ENCODE measurements at places on chromosomes 3 and 15.
A peak's percentile ranks its signal among the peaks of the same experiment; 100 is the strongest.

DNA sequence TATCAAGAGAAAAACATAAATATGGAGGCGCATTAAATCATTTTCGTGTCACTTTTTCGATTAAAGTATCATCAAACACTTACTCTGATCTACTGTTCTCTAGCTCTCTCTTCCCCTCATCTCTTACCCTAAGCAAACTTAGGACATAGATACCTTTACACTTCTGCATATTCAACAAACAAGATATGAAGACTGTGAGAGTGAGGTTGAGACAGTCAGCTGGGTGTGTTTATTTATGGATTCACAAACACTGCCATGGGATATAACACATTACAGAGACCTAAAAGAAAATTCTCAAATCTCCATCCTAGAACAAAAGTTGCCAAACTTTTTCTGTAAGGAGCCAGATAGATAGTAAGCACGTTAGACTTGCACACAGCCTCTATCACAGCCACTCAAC, 85.2 kb upstream of the ZNF385D start:
- DNase-seq, result no peak

- no peak for DNase-seq
These were observed 101.6 kb upstream of the NR2E3 start for GRCh38 chr15:71708741-71709140.

GRCh38 chr15:49848807-49849206, 228.0 kb downstream of the DTWD1 start:
- DNase-seq, result no peak

DNA sequence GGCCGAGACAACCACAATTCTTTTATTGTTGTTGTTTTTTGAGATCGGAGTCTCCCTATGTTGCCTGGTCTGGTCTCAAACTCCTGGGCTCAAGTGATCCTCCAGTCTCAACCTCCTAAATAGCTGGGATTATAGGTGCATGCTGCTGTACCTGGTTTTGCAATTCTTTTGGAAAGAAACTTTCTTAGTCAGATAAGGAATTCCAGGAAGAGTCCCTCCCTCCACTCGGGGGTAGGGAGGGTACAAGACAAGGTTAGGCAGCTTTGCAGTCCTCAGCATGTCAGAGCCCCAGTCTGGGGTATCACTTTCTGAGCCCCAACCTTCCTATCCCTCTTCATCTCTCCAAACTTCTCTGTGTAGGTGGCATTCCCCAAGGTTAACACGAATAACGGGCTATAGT, 33.8 kb upstream of the FURIN start:
- no peak for DNase-seq

GRCh38 chr3:132569153-132569552, 27.9 kb upstream of the ACKR4 start:
- DNase-seq, result no peak

DNA sequence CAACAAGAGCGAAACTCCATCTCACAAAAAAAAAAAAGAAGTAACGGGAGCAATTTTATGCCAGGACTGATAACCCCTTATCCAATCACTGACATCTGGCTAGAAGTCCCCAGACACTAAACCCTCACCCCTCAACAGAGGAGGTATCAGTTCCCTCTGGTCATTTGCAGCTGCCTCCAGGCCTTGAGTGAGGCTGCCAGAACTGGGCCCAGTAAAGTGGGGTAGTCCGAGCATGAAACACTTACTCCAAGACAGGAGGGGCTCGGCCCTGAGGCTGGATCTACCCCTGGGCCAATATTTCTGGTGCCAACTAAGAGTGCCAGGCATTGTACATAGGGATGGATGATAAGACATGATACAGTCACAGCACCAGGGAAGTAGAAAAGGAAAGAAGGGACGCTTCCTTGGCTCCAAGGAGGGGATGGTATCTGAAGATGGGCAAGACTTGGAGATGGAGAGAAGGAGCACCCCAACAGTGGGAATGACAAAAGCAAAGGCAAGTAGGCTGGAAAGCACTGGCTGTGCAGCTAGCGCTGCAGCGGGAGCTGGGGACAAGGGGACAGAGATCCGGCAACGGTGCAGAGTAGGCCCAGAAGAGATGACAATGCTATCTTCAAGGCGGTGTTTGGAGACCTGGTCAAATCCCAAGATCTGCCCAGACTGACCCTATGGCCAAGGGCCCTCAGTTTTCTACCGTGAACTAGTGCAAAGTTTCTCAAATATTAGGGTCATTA, 2.2 kb downstream of the XXYLT1 start:
- DNase-seq, result no peak

DNA sequence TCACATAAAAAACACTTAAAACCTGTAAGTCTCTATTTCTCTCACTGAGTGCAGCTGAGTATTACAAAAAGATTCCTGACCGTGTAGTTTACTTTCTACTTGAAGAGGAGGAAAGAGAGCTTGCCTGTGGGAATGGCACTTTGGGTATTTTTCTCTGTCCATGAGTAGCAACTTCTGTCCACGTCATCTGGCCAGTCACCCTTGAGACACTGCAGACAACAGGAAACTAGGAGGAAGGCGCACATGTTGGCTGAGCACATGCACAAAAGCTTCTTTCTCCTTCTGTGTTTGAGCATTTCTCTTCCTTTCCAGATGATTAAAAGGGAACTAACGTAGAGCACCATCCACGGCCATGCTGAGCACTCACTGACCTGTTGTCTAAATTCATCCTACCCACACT, 19.7 kb downstream of the STARD5 start:
- DNase-seq, result peak; percentile 72

- DNase-seq, result no peak
These were observed 151.8 kb downstream of the MEX3B start for GRCh38 chr15:81894061-81894460.

All from heart left ventricle (tissue), 16 donors.